ENCODE measurements at places on chromosomes 1 and 21.

DNA sequence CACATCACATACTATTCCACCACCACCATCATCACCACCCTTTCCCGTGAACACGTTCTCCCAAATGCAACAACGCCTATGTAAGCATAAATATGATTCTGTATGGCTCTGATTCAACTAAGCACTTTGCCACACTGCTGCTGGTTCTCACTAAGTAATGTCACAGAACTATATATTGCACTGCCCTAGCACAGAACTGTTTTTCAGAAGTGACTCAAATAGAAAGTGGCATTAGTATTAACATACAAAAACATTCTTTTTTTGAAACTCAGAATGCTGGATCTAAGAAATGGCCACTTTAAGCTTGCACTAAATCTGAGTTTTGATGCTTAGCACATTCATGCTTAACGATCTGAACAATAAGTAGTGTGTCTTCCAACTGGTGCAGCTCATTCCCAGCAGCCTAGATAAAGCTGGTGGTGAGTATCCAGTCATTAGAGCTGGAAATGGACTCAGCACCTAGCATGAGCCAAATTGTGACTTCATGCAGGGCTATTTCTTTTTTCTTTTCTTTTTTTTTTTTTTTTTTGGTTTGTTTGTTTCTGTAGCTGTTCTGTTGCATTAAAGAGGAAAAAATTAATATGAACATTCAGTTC lies 46.2 kb upstream of the ZC3H11B start:
- no peaks in the 10 kb centered on the region for H3K36me3 ChIP-seq
- no peaks in the 10 kb centered on the region for H3K27me3 ChIP-seq
- H3K27ac ChIP-seq: no peak overlapping the region
- no peak for DNase-seq
- no peak overlapping the region for H3K4me3 ChIP-seq

- no peaks in the 10 kb centered on the region for H3K36me3 ChIP-seq
- H3K4me3 ChIP-seq: no peak overlapping the region
- no peaks in the 10 kb centered on the region for H3K27me3 ChIP-seq
- no peaks in the 10 kb centered on the region for H3K4me1 ChIP-seq
Measured at GRCh38 chr1:21184276-21184675, 7.6 kb upstream of the EIF4G3 start.

- no peaks in the 10 kb centered on the region for H3K4me1 ChIP-seq
- no peak overlapping the region for H3K4me3 ChIP-seq
- no peaks in the 10 kb centered on the region for H3K36me3 ChIP-seq
Measured at GRCh38 chr1:65378247-65378946, 42.1 kb upstream of the LEPR start.

- H3K4me3 ChIP-seq: no peak overlapping the region
- no peak for DNase-seq
- H3K27me3 ChIP-seq: no peaks in the 10 kb centered on the region
- H3K4me1 ChIP-seq: peaks cover 12% of the 10 kb centered on the region
- no peak overlapping the region for H3K27ac ChIP-seq
Measured at GRCh38 chr1:34842073-34842472, 17.5 kb downstream of the SMIM12 start.

GRCh38 chr1:76027341-76027740 lies 47.2 kb upstream of the ST6GALNAC3 start:
- H3K36me3 ChIP-seq: no peaks in the 10 kb centered on the region
- no peak overlapping the region for H3K27ac ChIP-seq
- H3K27me3 ChIP-seq: peaks cover 75% of the 10 kb centered on the region
- no peaks in the 10 kb centered on the region for H3K4me1 ChIP-seq
- no peak overlapping the region for H3K4me3 ChIP-seq
